ENCODE measurements at places on chromosomes 3 and 15.

GRCh38 chr15:67422296-67422695 is 98.6 kb upstream of the C15orf61 start:
- DNase-seq, result no peak

- DNase-seq, result no peak
Observed at GRCh38 chr3:52400275-52400793, 44.6 kb downstream of the SEMA3G start.

DNA sequence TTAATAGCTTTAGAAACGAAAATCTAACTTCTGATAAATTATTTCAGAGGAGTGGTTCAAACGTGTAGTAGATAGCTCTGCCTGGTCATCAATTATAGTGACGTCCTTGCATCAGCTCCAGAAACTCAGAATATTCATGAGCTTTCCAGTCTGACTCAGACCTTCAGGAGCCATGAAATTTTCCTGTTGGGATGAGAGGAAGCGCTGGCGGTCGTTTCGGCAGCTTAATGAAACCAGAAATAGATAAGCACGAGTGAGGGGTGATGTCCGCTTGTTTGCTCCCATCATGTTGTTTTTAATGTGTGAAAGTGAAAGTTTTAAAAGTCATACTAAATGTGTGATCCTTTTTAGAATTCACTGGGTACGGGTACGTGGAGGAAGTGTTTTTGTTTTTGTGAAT is 141.1 kb downstream of the PGPEP1L start:
- no peak for DNase-seq

DNA sequence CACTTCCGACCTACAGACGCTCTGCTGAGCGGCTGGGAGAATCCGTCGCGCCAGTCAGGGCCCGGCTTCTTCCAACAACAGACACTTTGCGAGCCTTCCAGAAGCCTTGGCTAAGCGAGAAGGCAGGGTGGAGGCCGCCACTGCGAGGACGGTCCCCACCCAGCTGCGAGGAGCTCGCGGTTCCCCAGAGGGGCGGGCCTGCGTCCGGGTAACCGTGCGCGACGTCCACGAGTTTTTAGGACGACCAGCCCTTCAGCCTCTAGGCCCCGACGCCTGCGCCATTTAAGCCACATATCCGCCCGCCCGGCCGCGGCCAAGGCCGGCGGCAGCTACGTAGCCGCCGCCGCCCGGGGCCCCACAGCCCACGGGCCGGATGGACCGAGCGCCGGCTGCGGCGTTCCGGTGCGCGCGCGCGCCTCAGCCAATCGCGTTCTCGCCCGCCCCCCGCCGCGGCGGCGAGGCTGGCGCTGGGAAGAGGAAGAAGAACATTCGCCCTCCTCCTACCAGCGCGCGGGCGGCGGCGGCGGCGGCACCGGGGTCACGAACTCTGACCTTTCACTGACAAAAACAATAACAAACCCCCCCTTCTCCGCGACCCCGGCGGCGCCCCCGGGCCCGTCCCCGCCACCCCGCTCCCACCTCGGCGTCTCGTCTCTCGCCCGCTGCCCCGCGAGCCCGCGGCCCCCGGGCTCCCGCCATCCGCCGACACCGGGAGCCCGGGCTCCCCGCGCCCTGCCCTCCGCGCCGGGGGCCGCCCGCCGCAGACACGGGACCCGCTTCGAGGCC is at the start of gene NR2C2:
TSS of gene NR2C2 (plus strand) at position 484 of the 786 bp plus-strand sequence. CDS start 56,332 bp downstream, outside the sequence.
- peak; percentile 77 for DNase-seq

GRCh38 chr3:31958701-31959152 is 22.3 kb downstream of the OSBPL10 start:
- DNase-seq, result no peak

DNA sequence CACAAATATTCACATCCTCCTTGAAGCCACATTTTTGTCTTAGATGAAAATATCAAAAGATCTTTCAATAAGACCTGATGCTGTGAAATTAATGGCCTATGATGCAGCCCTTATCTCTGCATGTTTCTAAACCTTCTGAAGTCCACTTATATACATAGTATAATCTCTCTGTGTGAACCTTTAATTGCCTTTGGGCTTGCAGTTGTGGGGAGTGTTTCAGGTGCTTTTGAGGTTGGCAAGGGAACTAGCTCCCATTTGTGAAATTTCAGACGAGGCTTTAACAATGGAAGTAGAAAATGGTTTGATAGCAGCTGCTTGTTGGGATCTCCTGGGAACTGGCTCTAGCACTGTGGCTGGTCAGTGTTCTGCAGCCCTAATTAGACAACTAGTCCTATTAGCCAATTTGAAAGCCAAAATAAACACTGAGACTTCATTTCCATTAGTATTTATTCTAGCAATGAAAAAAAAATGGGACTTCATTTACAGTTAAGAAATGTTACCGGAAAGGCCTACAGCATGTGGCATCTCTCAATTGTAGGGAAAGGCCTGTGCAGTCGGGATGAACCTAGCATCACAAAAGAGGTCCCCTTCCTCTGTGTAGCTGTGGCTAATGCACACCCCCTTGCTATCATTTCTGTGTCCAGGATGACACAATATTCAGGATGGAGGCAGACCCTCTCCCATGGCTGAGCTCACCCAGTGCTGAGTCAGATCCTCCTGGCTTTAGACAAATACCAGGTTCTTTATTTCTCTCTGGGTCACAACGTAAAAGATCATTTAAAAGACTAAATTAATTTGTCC is 140.7 kb upstream of the TRIM42 start:
- DNase-seq, result no peak

DNA sequence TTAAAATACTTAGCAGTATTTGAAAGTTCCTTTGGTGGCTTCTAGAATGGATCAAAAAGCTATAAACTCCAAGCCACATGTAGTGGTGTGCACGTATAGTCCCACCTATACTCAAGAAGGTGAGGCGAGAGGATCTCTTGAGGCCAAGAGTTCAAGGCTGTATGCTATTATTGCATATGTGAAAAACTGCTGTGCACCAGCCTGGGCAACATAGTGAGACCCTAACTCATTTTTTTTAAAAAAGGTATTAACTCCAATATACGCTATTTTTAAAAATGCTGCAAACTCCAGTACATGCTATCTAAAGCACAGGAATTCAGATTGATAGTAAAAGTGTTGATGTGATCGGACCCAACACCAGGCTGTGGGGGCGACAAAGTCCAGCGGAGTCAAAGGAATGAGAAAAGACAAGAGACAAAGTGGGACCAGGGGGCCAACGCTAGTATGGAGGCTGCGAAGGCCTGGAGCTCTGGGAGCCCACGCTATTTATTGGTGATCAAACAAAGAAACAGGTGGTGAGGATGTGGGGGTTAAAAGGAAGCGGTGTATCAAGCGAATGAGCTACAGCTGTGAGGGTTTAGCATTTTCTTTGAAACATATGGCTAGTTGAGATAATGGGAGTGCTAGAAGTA is 66.6 kb downstream of the ARIH1 start:
- DNase-seq, result no peak

All from stimulated activated CD8-positive, alpha-beta memory T cell treated with anti-CD3 and anti-CD28 coated beads, Interleukin-4, amount 100 ng/mL, for 24 hours (primary cell).